B cell (primary cell): ENCODE measurements at places on chromosomes 1 and 21.

GRCh38 chr1:23530087-23530746 is 816 bp downstream of the E2F2 start:
- peak; percentile 49 for DNase-seq

DNA sequence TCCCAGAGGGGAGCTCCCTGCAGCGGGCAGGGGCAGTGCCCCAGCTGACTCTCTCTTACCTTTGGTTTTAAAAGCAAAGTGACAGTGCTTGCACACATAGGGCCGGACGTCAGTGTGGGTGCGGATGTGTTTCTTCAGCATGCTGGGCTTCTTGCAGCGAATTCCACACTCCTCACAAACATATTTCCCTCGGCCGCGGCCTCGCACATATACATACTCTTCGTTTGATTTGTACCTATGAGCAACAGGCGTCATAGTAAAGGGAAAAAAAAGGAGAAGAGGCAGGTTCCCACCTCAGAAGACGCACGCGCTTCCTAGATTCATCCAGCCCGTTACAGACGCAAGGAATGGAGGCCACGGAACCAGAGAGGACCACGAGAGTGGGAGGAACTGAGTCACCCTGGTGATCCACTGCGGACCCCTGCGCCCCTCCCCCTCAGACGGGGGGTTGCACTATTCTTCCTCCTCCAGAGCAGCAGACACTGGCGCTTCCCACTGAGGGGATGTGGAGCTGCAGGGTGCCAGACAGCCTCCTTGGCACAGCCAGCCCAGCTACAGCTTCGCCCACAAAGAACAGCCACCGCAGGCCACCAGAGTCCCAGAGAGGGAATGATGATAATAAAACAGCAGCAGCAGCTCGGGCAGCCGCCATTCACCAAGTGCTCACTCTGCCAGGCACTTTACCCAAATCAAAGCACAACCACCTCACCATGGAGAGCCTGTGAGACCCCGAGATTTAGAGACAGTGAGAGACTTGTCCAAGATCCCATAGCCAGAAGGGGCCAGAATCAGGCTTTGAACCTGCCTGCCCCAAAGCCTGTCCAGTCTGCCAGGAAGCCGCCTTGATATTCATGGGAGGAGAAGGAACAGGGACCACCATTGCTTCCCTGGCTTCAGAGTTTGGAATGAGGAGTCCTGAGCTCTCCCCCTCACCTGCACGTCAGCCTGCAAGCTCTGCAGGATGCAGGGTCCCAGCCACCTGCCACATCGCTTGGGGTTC is 40.5 kb upstream of the EDN2 start:
- no peak for DNase-seq

- DNase-seq: no peak
Observed at GRCh38 chr1:100879422-100879821, 15.2 kb downstream of the EXTL2 start.

DNA sequence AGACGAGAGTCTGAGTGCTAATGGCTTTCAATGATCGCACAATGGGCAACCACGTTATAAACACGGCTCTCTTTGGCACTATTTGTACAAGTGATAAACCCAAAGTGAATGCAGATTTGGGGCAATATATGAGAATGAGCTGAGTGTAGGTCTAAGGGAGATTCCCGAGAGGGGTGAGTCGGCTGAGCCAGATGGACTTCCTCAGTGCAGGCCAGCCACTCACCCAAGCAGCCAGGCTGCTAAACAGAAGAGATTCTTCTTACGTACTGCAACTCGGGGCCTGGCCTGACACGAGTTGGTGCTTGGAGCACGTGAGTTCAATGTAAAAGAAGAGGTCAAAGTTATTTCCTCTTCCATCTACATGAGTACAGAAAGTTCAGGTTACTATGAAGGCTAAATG is 6.2 kb upstream of the MIXL1 start:
- no peak for DNase-seq

- no peak for DNase-seq
Observed at GRCh38 chr1:42736152-42736551, 3.9 kb downstream of the CLDN19 start.

- no peak for DNase-seq
Observed at GRCh38 chr1:21042929-21043605, 133.6 kb downstream of the EIF4G3 start.

- no peak for DNase-seq
Observed at GRCh38 chr1:119147661-119148090, 7.2 kb upstream of the WARS2 start.

- DNase-seq: no peak
Observed at GRCh38 chr1:114080511-114081436, 72.9 kb downstream of the SYT6 start.

DNA sequence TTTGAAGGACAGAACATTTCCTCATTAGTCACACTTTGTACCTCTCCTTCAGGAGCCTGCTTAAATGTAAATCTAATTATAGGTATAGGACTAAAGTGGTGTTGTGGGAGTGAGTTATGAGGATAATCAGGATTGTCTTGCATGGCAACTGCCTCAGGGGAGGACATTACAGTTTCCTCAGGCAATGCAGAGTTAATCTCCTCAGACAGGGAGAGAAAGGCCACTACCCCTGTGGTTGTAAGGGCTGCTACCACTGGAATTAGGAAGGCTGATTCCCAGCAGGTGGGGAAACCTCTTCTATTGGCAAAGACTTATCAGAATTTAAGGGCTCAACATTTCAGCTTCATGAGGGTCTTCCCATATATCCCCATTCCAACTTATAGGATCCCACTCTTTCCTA is 286.8 kb upstream of the PBX1 start:
- no peak for DNase-seq

DNA sequence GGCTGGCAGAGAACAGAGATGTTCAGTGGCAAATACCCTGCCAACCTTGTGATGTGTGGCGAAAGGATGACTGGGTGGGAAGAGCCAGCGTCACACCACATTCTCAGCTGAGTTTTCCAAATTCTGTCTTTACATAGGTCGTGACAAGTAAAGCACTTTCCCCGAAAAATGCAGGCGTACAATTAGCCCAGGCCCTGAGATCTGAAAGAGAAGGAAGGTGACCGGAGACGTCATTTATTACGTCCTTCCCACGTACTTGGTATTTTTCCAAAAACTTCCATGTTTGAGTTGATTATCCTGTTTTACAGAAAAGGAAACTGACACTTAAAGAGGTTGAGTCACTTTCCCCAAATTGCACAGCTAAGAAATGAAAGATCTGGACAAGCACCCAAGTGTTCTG is 413.3 kb downstream of the PRDM2 start:
- no peak for DNase-seq

- no peak for DNase-seq
Observed at GRCh38 chr1:74463333-74463988, 49.0 kb downstream of the LRRC53 start.

GRCh38 chr1:160866695-160867260 is 4.1 kb upstream of the CD244 start:
- no peak for DNase-seq

DNA sequence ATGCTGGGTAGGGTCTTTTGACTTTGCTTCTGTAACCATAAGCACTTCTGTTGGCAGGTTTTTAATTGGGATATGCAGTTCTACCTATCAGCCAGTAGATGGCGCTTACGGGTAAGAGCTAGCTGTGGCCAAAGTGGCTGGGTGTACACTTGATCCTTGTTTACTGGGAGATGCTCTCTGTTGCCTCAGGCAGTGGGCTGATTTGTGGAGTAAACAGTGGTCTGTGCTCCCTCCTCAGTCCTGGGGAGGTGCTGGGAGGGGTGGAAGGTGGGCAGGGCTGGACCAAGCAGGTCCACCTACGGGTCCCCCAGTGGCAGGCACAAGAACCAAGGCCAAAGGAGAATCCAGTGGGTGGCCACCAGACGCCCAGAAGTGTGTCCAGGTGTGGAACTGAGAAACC is 43.4 kb downstream of the RALGPS2 start:
- DNase-seq: peak; percentile 44

GRCh38 chr1:202361701-202362100 is 13.2 kb downstream of the PPP1R12B start:
- DNase-seq: no peak

GRCh38 chr1:185318431-185319138 is 1.5 kb upstream of the IVNS1ABP start:
- DNase-seq: no peak

- no peak for DNase-seq
Observed at GRCh38 chr1:186175588-186175987, 199.5 kb downstream of the TPR start.

DNA sequence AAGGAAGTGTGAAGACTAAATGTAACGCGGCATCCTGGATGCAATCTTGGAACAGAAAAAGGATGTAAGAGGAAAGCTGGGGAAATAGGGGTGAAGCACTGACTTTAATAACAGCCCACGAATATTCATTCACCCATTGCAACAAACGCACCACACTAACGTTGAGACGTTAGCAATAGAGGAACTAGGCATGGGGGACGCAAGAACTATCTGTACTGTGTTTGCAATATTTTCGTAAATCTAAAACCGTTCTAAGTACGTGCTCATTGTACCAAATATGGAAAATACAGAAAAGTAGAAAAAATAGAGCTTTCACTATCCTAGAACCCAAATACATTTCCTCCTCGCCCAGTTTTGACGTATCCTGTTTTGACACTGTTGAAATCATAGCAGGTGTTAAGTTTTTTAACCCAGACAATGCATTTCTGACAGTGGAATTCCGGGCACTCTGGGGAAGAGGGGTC is 3.9 kb downstream of the LAPTM5 start:
- peak; percentile 89 for DNase-seq

- no peak for DNase-seq
Observed at GRCh38 chr1:8365661-8366362, 47.9 kb downstream of the SLC45A1 start.

- no peak for DNase-seq
Observed at GRCh38 chr1:26854906-26855305, 8.0 kb upstream of the SFN start.

DNA sequence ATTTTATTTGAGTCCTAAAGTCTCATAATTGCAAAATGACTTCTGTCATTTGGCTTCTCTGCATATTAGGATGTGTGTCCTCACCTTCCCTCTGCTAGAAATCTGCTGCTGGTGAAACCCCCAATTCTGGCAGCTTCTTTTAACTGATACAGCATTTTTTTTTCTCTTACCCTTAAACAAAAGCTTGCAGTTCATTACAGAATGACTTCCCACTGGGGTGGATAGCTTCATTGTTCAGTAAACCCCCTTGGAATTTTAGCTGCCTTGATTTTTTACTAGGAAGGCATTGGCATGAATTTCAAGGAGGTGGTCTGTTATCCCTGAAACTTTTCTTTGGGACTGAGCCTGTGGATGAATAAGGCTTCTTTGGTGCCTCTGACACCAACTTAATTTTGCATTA is 16.8 kb downstream of the TSEN15 start:
- DNase-seq: no peak

DNA sequence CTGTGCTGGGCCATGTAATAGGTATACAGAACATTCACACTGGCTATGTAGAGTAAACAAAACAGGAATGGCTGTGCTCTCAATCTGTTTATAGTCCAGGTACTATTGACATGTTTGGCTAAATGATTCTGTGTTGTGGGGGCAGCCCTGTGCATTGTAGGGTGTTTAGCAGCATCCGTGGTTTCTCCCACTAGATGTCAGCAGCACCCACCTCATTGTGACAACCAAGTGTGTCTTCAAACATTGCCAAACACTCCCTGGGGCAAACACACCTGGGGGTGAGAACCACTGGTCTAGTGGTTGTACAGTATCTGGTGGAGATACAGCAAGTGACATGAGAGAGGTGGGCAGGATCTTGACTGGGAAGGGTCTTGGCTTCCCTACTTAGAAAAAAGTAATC is 80.4 kb upstream of the SPATA6 start:
- DNase-seq: peak; percentile 16

DNA sequence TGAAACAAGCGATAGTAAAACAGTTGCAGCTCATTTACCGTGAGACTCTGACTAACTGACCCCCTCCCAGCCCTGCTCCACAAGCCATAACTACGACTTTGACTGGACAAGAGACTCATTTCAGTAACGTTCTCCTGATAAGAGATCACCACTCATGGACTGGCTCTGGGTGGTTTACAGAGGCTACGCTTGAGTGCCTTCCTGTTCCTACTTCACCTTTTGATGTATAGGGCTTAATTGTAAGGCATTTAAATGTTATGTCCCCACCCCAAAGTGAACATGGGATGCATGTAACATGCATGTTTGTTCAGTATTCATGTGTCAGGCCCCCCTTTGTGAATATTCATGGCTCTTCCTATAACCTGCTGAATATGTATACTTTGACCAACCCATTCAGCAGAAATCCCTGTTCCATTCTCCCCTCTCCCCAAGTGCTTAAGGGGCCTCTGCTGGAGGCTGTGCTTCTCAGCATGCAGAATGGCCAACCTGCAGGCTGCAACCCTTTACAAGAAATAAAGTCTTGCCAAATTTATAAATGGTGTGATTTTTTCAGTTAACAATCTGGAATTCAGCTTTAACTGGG is 50.7 kb upstream of the SPOCD1 start:
- peak; percentile 40 for DNase-seq

DNA sequence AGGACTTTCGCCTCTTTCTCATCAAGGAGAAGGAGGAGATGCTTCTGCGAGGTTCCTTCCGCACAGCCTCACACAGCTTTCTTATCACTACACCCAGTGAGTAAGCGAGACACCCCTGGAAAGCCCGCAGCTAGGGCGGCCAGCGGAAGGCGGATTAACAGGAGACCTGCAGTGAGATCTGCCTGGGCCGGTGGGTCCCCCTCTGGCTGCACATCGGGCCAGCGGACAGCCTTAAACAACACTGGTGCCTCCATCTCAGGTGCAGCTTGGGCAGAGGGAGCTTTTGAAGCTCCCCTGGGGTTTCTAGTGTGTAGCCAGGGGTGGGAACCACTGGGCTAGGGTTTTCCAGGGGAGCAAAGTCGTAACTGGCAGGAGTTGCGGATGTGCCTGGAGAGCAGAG is 17.5 kb upstream of the MTARC1 start:
- DNase-seq: no peak

DNA sequence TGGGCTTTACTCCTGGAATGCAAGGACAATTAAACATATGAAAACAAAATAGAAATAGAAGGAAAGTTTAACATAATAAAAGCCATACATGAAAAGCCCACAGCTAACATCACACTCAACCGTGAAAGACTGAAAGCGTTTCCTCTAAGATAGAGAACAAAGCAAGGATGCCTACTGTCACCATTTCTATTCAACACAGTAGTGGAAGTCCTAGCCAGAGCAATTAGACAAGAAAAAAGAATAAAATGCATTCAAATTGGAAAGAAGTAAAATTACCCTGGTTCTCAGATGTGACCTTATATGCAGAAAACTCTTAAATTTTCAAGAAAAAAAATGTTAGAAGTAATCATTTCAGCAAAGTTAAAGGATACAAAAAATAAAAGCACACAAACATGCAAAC is 34.0 kb downstream of the ZNF644 start:
- no peak for DNase-seq

DNA sequence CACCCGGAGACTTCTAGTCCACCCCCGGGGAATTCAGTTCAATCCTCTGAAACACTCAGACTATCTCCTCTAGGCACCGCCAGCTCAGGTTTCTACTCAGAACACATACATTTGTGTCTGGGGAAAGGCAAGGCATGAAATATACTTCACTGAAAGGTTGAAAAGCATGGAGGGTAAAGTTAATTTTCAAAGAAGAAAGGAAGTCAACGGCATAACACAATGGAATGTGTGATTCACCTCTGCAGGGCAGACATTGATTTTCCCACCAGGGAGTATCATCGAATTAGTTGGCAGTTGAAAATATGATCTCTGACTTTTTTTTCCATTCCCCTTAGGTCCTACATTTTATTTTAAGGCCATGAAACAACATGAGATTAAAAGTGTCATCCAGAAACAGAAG is 669.4 kb downstream of the SMYD3 start:
- no peak for DNase-seq

GRCh38 chr1:191695865-191696264 is 462.4 kb upstream of the RGS18 start:
- DNase-seq: no peak

GRCh38 chr1:182718311-182718710 is 33.9 kb upstream of the RGS8 start:
- peak; percentile 20 for DNase-seq
